ENCODE measurements at places on chromosomes 2 and 18.
A peak's percentile ranks its signal among the peaks of the same experiment; 100 is the strongest.

GRCh38 chr2:57965961-57966360, 80.6 kb upstream of the VRK2 start:
- DNase-seq, result no peak

- no peak for DNase-seq
Observed at GRCh38 chr2:99445065-99445464, 44.8 kb downstream of the REV1 start.

- no peak for DNase-seq
Observed at GRCh38 chr2:168430431-168430830, 25.6 kb upstream of the CERS6 start.

- no peak for DNase-seq
Observed at GRCh38 chr2:216486708-216487107, 11.9 kb upstream of the RPL37A start.

GRCh38 chr2:9097239-9097638, 93.8 kb upstream of the MBOAT2 start:
- no peak for DNase-seq

DNA sequence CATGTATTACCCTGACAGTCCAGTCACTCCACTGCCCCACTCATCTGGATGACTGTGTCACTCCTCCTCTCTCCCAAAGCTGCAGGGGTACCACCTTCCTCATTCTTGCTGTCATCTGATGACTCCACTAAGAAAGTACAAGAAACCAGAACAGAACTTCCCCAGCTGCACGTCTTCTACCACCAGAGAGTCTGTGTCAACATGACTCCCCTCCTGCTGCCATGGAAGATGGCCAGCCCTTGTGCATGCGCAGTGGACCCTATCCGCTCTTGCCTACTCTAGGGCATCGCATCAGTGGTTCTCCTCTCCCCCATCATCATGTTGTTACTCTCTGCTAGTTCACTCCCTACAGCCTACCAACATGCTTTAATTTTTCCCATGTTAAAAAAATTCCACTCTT, 14.5 kb upstream of the ST8SIA3 start:
- DNase-seq, result no peak

DNA sequence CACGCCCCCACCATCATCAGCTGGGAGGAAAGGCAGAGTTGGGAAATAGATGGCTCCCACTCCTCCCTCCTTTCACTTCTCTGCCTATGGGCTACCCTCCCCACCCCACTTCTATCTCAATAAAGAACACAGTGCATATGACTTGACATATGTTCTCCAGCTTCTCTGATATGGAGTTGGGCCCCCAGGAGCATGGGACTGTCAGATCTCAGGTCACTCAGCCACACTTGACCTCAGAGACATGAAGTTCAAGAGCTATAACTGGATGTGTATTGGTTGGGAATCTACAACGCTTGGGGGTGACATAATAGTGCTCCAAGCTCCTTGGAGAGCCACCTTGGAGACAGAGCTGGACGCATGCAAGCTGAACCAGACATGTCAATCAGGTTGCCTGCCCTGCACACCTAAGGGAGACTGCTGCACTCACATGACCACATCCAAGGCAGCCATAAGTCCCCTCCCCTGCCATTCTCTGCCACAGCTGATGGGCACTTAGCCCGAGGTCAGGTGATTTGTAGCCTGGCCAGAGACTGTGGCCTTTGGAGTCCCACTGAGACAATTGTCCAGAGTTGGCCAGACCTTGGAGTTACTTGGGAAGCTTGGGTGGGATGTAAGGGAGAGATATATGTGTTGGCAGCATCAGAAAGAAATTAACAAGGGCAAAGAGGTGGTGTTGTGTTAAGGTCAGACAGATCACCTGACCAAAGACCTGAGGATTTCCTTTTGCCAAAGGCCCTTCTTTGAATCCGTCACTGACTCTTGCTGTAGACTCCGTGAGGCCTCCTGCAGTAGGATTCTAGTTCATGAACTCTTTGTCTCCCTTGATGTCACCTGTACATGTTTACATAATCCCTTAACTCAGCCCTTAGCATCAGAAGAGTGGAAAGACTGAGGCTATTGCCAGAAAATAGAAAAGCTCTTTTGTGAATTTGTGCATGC, 3.7 kb downstream of the INHA start:
- no peak for DNase-seq

- DNase-seq, result no peak
Observed at GRCh38 chr2:75321599-75321922, 122.2 kb upstream of the TACR1 start.

GRCh38 chr18:26421931-26422330, 126.4 kb downstream of the KCTD1 start:
- no peak for DNase-seq

DNA sequence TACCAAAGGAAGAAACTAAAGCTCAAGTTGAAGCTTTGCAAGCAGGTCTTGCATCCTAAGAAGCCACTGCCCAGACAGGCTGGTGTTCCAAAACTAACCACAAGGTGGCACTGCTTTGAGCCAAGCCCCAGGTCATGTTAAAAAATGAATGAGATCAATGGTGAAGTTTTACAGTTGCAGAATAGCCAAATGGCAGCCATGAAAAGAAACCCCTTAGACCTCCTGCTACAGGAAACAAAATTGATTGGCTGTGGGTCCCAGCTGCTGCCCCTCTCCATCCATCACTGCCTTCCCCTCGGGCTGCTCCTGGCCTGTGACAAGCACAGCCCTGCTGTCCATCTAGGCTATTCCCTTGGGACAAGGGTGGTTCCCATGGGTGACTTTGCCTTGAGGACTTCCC, 20.7 kb upstream of the MREG start:
- peak; percentile 77 for DNase-seq

- DNase-seq, result no peak
Observed at GRCh38 chr2:207403141-207403540, 126.6 kb upstream of the CREB1 start.

DNA sequence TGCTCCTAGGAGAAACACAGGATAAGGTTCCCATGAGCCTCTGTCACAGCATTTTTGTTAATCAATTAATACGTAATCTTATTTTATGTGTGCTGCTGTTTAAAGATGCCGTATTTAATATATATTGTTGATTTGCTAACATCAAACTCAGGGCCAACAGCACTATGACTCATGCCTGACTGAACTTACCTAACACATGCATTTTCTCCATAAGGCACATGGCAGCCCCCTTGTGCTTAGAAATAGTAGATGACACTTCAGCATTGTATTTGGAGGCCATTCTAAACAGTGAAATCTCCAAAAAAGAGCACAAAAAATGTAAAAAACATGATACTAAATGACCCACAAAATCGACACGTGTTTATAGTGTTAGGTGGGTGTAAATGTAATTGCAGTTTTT, 314.8 kb downstream of the MYCN start:
- DNase-seq, result no peak

GRCh38 chr2:177682836-177683660, 290.5 kb downstream of the AGPS start:
- DNase-seq, result no peak

- no peak for DNase-seq
Observed at GRCh38 chr18:66560094-66560493, 43.8 kb downstream of the CDH19 start.

- DNase-seq, result no peak
Observed at GRCh38 chr2:135050132-135050531, 2.0 kb upstream of the RAB3GAP1 start.

- peak; percentile 48 for DNase-seq
Observed at GRCh38 chr2:64644458-64645382, 9.0 kb downstream of the SERTAD2 start.

GRCh38 chr18:5630900-5631413, 87.2 kb upstream of the EPB41L3 start:
- no peak for DNase-seq

DNA sequence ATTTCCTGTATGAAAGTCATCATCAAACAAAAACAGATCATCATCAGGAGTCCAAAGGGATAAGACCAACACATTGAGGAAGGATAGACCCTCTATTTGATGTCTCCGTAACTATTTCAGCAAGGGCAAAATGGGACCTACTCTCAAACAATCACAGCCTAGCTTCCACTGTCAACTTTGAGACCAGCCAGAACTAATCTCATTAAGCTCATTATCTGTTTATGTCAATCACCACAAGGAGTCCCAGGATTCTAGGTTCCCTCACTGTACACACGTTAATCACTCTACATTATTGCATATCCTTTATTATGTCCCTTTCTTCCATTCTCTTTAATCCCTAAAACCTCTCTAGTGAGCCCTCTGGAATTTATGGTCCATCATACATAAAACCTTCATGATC, 370.3 kb upstream of the LINC00305 start:
- no peak for DNase-seq

- DNase-seq, result no peak
Observed at GRCh38 chr2:196759378-196759706, 40.1 kb downstream of the GTF3C3 start.

- DNase-seq, result no peak
Observed at GRCh38 chr2:22282220-22282619, 1102.8 kb upstream of the KLHL29 start.

DNA sequence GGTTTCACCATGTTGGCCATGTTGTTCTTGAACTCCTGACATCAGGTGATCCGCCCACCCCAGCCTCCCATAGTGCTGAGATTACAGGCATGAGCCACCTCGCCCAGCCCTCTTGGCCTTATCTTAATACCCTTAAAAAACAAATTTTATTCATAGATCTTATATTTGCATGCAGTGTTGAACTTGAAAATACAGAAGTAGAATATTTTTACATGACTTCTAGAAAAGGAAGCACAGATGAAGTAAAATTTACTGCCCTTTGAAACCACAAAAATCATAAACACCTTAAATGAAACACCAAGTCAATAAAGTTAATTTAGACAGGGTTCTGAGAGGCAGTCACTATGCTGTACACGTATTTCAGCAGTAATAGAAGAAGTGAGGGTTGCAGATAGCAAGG, 145.7 kb downstream of the CERS6 start:
- DNase-seq, result no peak

- DNase-seq, result no peak
Observed at GRCh38 chr2:133438026-133438425, 130.2 kb downstream of the NCKAP5 start.

- DNase-seq, result no peak
Observed at GRCh38 chr2:79619976-79620375, 107.1 kb downstream of the CTNNA2 start.

DNA sequence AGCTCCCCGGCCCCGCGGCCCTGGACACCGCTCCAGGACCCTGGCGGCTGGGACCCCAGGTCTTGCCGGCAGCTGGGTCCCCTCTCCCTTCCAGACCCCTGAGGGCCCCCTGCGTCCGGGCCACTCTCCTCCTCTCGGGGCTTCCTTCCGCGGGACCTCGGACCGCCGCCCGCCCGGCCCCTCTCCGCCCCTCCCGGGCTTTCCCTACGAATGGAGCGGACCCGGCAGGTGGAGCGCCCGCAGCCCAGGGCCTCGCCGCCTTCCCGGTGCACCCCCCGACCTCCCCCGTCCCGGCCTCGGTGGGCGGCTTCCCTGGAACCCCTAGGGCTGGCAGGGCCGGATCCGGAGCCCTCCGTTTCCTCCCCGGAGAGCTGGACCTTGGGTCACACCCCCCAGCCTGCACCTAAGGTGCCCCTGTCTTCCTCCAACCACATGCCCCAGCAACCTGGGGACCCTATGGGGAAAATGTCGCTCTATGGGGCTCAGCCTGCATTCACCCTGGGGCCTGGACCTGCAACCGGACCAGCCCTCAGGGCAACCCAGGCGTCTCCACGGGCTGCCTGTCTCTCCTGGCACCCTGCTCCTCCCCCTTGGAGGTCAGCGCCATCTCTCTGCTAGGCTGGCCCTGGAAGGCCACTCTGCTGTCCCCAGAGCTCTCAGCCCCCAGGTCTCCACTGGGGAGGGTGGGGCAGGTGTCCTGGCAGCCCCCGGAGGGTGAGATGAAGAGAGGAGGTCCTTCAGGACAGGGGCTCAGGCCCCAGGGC, 730 bp downstream of the B3GNT7 start:
- no peak for DNase-seq

DNA sequence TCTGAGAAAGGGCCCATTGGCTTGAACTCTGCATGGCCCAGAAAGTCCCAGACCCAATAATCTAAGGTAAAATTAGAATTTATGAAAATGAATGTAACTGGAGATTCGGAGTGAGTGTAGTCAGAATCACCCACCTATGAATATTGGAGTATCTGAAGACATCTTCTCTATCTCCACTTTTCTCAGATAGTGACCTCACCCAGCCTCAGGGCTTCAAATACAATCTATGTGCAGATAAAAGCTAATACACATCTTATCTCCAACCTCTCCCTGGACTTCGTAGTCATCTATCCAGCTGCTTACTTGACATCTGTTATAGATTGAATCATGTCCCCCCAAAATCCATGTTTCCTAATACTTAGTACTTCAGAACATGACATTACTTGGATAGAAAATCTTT, 263.2 kb downstream of the RAD51AP2 start:
- no peak for DNase-seq

DNA sequence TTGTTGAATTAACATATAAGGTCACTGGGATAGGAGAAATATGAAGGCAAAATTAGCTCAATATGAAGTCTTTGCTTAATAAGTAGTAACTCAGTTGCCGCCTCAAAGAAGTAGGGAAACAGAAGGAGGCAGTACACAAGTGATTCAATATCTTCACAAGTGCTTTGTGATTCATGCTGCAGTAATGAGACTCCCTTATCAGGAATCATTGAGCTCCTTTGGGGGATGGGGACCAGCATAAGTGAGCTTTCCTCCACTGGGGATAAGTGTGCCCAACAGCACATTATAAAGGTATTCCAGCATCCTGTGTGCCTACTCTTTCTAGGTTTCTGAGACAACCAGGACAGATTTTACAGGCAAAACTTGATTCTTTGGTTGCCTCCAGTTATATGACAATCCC, 323.4 kb upstream of the UBE2E3 start:
- DNase-seq, result no peak

DNA sequence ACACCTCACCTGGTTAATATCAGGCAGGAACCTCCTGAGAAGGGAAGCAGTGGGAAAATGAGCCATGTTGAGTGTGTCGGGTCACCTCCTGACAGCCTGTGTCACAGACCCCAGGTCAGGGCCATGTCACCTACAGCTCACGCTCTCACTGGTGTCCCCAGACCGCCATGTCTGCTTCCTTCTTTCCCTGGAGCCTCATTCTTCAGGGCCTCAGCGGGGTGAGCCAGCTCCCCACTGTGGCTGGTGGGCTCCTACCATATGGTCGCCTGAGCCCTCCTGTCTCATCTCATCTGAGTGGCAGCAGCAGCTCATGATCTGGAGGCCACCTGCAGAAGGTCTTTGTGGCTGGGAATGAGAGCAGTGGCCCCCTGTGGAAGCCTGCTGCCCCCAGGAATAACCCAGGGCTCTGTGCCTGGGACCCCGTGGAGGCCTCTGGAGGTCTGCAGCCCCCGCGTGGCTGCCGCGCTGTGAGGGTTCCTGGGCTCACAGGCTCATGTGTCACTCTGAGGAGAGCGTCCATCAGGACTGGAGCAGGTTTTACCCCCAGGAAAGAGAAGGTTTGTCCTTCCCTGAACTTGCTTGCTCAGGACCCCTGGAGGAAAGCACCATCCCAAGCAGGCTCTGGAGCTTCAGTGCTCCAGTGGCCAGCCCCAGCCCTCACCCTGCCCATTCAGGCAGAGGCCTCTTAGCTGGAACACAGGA, 56.4 kb downstream of the FAM168B start:
- DNase-seq, result no peak
